ENCODE measurements at places on chromosomes 2 and 18.

DNA sequence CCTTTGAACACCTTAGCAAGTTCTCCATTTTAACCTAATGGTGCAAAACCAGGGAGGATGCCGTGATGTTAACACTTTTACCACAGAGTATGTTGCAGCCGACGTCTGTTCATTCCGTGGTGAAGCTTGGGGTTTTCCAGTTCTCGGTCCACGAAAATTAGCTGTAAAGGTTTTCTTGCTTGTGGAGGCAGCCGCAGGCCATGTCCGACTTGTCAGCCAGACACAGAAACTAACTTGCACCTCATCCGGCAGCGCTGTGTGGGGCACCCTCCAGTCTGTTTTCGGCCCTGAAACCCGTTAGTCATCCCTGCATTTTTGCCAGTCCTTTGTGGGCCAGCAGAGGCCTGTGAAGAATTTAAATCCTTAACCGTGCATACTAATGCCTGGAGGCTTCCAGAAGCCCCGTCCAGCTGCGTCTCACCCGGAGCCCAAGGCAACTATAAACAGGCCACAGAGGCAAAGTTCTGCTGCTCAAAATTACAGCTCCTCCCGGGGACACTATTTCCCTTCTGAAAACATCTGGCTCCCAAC lies 70.6 kb downstream of the SH3YL1 start:
- no peak for DNase-seq

DNA sequence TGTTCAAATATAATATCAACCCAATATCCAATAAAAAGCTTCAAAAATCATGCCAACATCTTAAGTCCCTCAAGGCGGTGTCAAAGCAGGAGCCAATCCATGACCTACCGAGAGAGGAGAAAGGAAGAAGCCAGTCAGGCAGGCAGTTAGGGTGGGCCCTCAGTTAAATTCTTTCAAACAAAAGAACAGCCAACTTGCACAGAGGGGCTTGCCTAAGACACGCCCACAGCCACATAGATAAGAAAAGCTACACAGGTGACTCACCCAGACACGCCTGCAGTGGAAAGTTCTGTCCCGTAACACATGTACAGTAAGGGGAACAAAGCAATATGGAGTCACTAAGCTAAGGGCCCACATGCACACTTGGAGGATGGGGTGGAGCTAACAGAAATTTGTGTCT lies 61.3 kb downstream of the SP110 start:
- no peak for DNase-seq

- DNase-seq, result no peak
These were observed 267.9 kb upstream of the TNP1 start for GRCh38 chr2:217127744-217128143.

- DNase-seq, result no peak
These were observed 414.2 kb upstream of the CHST9 start for GRCh38 chr18:27599202-27599829.

GRCh38 chr18:21897811-21898210 lies 157.2 kb downstream of the MIB1 start:
- no peak for DNase-seq

- no peak for DNase-seq
These were observed 157.2 kb downstream of the RNF152 start for GRCh38 chr18:61735564-61736102.

DNA sequence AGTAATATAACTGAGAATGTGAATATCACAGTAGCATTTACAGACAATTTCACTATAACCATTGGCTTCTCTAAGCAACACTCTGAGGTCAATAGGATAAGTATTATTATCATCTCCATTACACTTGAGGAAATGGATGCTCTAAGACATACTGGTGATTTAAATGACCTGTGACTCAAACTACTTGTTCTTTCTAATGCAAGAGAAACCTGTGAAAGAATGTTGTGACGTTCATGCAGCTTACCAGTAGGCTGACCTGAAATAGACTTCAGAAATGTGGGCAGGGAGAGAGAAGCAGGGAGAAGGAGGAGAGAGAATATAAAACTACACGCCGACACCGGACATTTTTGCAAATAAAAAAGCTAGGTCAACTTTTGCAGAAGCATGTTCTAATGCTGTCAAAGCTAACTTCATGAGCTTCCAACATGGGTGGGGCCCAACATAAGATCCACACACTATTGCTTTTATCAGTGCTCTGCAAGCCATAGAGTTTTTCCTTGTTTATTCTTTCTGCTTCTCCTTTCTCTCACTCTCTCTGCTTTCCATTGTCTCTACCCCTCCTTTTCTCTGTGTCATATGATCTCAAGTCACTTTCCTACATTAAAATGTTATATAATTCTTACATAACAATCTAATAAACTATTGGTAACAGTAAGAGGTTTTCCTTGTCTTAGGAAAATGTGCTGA lies 217.6 kb upstream of the FN1 start:
- no peak for DNase-seq

- no peak for DNase-seq
These were observed 15.2 kb upstream of the CHRNA1 start for GRCh38 chr2:174779361-174779928.

GRCh38 chr2:239725551-239725890 lies 299.6 kb downstream of the NDUFA10 start:
- DNase-seq, result no peak

GRCh38 chr2:160270571-160271113 lies 70.6 kb upstream of the ITGB6 start:
- DNase-seq, result no peak

GRCh38 chr2:150572194-150572766 lies 84.8 kb upstream of the RND3 start:
- no peak for DNase-seq

DNA sequence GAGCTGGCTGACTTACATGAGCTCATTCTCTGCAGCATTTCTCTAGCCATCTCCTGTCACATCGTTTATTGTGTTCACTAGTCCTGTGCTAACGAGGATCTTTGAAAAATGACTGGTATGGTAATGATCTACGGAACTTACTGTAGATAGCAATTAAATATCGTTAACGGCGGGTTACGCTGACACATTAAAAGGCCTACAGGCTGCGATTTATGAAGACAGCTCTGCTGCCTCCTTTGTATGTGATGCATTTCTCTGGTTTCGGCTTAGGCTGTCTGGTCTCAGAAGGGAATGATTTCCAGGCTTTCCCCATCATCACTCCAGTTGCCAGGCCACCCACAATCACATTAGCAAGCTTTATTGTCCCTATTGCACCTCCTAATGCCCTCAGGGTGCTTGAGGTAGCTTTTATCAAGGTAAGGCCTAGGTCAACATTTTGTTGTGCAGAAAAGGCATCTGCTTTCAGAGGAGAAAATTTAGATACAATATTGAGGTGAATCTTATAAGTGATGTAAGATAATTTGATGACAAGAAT lies 284.4 kb downstream of the SOX11 start:
- DNase-seq, result no peak

GRCh38 chr2:38720613-38721241 lies 30.4 kb downstream of the SRSF7 start:
- no peak for DNase-seq

GRCh38 chr2:17822445-17823117 lies 6.3 kb downstream of the MSGN1 start:
- no peak for DNase-seq

DNA sequence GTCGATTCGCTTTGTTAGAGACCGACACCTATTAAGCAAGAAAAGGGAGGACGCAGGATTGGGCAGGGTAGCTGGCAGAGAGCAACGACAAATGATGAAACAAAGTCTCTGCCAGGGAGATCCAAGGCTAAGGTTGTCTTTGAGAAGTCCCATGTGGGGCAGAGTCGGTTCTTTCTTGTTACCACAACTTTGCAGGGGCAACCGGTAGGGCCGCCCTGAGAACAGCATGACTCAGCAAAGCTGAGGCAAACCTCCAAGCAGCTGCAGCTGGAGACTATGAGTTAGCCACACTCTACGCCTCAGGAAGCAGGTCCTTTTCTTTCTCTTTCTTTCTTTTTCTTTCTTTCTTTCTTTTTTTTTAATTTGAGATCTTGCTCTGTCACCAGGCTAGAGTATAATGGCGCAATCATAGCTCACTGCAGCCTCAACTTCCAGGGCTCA lies 452.3 kb upstream of the ID2 start:
- DNase-seq, result peak; percentile 7

DNA sequence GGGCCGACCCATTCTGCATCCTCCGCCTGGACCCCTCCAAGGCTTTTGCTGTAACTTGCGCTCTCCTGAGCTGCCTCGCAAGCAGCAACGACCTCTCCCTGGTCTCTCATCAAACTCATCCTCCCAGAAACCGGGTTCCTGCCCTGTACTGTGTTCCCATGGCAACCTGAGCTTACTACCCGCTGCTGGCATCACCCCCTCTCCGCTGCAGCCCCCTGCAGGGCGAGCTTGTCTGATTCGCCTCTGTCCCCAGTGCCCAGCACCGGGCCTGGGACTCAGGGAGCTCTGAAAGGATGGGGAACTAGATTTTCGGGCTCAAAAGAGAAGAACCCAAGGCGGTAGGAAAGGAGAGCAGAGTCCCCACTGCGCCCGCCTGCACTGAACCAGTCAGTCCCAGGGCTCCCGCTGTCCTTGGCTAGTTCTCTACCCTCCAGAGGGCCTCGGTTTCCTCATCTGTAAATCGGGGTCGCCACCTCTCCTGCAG lies 463 bp downstream of the HS1BP3 start:
- DNase-seq, result no peak

DNA sequence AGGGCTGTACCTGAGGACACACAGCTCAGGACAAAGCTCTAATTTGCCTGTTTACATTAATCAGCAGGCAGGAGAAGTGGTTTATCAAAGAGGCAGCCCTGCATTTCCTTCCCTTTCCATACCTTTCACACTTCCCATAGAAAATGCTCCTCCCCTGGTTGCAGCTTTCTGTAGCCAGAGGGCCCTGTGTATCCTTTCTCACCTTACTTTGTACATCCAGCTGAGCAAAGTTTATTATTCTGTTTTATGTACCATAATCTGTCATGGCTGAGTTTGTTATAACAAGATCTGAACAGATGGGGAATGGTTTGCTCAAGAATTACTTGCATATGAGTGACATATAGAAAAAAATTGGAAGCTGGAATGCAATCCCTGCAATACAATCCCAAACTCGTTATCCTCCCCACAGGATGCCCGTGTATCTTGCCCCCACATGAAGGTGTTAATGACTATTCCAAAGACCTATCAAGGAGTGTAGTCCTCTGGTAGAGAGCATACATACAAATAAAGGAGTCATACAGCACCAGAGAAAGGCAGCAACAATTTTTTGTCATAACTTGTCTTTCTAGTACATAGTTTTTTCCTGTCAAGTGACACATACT lies 1025.8 kb upstream of the KLHL29 start:
- DNase-seq, result no peak

GRCh38 chr2:118221536-118222272 lies 133.4 kb downstream of the INSIG2 start:
- peak; percentile 20 for DNase-seq

DNA sequence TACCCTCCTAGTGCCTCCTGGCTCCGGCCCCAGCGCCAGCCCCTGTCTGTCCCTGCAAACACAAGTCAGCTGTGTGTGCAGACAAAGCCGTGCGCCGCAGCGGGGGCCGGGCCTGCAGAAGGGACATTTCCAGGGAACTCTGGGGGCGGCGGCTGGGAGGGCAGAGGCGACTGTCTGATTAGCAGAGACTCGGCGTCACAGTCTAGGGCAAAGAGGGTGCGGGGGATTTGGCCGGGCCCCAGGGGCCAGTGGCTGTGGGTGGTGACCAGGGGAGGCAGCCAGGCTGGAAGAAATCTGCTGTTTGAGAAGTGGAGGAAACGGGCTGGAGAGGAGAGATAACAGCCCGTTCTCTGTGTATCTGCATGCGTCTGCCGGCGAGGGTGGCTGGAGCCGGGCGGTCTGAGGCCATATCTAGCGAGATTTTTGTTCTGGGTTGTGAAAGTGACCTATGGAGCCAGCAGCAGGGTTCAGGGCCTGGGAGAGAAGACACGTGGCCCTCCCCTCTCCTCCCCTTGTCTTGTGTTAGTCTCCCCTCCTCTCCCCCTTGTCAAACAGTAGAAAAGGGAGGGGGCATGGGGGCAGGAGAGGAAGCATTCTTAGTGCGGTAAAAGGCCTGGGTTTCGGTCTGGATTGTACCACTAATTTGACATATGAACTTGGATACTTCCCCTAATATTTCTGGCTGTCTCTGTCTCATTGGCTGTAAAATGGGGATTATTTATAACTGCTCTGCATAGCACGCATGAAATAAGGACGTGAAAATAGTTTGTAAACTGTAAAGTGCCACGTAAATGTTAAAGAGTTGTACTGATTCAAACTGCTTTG lies 169.4 kb downstream of the SMAD7 start:
- no peak for DNase-seq

DNA sequence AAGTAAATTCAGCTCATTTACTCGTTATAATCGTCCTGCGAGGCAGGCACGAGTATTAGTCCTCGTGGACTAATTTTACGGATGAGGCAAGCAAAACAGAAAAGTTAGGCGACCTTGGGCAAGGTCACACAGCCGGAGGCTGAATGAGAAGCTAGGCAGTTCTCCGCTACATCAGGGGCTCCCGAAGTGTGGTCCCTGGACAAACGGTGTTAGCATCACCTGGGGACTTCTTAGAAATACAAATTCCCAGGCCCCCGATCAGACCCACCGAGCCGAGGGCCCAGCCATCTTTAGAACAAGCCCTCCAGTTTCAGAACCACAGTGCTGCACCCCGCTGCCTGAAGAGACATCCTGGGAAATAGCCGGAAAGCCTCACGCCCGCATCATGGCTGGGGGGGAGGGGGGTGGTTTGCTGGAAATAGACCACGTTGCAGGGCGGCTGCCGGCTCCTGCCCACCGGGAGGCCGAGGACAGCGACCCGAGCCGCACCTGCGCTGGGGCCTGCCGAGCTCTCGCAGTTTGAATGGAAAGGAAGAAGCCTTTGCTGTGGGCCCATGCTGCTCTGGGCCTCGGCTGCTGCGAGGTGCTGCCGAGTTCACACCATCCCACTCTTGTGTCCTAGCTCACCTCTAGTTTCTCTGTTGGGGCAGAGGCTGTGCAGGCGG lies 72.2 kb downstream of the TFCP2L1 start:
- DNase-seq, result no peak

DNA sequence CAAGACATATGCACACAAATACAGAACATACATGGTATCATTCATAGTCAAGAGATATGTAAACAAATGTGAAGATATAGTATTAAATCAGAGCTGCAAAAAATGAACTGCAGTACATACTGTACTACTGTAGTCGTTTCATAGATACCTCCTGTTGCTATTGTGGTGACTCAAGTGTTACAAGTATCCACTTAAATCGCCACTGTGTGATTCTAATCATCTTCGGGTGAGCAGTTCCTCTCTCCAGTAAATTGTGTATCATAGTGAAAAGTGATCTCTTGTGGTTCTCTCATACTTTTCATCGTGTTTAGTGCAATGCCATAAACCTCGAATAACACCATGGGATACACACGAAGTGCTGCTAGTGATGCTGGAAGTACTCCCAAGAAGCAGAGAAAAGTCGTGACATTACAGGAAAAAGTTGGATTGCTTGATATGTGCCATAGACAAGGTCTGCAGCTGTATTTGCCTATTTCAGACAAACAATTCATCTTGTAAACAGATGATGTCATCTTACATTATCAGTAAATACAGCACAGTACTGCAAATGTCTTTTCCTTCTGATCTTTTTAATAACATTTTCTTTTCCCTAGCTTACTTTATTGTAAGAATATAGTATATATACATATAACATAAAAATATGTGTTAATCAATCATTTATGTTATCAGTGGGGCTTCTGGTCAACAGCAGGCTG lies 222.2 kb downstream of the BCL11A start:
- no peak for DNase-seq
